ENCODE measurements at places on chromosomes 11 and 22.

GRCh38 chr11:96338910-96339705, 3.9 kb downstream of the MAML2 start:
- DNase-seq = no peak

GRCh38 chr11:79173615-79174014, 267.2 kb downstream of the TENM4 start:
- DNase-seq = no peak

DNA sequence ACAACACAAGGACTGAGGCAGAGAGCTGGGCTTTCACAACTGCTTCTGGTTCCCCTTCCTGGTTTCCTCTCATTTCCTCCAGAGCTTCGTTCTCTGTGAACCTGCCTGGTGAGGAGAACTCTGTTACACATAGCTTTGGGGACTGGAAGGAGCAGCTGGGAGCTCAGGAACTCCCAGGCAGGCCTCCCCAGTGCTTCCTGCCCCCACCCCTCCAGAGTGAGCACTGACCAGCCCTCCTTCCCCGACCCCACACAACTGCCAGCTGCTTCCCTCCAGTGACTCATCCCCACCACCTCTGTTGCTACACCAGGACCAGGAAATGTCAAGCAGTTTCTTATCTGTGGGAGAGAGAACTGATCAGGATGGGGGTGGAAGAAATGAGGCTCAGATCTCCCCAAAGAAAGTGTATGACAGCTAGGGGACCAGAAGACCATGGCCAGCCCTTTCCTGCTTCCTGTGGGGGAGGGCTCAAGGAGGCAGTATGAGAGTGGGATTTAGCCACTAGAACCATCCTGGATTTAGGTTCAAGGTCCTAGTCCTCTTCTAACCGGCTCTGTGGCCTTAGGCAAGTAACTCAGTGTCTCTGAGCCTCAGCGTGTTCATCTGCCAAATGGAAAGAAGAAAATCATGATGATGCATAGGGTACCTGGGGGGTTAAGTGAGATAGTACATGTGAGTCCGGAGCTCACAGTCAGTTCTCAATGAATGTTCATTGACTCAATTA, 4.5 kb upstream of the TP53I11 start:
- no peak for DNase-seq

DNA sequence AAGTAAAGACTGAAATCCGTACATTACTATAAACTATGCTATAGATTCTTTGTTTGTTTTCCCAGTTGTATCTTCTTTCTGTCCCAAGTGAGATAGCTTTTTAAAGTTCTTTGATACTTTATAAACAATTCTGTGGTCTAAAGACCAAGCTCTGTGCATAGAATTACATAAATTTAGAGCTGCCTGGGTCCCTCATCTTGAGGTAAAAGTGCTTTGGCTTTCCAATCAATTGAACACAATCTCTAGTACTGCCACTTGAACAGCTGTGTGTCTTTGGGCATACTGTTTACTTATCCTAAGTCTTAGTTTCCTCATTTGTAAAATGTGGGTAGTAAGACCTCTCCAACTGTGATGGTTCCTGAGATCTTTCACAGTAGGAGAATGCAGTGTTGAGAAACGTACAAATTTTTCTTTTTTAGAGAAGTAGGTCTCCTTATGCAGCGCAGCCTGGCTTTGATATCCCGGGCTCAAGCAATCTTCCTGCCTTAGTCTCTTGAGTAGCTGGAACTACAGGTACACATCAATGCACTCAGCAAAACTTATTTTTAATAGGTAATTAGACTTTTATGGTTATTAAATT, 2.5 kb upstream of the EED start:
- DNase-seq = no peak

- no peak for DNase-seq
Observed at GRCh38 chr11:123694551-123694950, 40.1 kb upstream of the SCN3B start.

DNA sequence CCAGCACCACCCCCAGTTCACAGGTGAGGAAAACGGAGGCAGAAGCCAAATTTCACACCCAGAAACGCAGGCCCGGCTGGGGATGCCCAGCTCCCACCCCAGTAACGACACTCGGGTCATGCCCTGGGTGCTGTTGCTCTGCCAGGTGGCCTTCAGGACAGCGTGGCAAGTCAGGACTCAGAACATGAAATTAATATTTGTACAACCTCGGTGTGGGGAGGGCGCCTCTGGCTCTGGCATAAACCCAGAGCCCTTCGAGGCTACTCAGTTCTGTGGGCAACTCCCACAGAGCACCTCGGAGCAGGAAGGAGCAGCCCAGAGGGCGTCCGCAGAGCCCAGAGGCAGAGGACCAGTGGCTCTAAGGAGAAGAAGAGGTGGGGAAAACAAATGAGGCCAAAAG, 71.6 kb downstream of the CELSR1 start:
- no peak for DNase-seq

GRCh38 chr11:45665206-45665932, at the start of gene CHST1:
Gene CHST1, minus strand, starts transcription at chr11:45665622. Its CDS starts 14,699 bp downstream, at chr11:45650923.
- peak; percentile 9 for DNase-seq

DNA sequence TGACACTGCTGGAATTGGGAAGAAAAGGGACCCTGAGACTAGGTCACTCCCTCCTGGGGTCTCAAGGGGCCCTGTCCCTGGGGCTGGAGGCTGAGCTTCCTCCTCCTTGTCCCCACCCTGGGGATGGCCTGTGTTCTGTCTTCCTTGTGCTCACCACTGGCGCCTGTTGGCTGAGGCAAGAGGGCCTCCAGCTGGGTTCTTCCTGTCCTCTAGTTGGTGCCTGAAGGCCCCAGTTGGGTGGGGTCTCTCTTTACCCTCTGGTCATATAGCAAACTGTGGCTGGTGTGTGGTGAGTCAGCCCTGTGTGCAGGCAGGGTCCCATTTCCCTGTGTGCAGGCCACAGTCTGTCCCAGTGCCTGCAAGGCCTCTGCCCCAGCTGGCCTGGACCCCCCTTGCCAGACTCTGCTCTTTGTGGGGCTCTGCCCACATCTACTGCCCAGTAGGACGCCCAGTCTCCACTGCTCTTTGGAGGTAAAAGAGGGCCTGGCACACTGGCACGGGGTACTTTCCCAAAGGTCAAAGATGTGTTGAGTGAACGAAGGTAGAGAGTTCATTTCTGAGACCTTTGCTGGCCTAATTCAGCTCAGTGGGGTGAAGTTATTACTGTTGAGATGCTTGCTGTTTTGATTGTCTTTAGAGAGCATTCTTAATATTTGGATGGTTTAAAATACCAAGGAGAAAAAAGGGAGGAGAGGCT, 55.1 kb upstream of the CLDN5 start:
- DNase-seq = no peak

- no peak for DNase-seq
Observed at GRCh38 chr11:8706673-8707432, 24.3 kb downstream of the RPL27A start.

DNA sequence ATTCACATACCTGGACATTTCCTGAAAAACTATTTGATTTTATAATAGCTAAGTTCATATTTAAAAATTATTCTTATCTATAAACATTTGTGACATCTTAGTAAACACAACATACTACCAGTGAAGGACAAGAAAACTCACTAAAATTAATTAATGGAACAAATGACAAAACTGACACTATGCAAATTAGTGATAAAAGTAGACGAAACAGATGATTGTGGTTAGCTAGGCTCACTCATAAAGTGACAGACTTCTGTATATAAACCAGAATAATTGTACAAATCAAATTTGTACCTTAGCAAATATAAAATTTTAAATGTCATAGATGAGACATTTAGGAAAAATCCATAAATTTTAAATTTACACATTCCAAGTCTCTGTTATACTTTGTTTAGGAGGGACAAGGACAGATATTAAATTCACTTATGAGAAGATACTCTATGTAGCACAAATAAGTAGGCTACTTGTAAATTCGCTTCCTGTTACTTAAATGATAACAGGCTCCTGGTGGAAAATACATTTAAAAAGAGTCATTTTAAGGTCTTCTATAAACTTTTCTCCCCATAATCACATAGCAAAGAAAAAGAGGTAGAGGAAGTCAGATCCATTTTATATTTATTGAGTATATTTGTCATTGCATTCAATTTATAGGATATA, 81.2 kb downstream of the KIF18A start:
- no peak for DNase-seq

GRCh38 chr11:74710281-74710938, 20.8 kb downstream of the CHRDL2 start:
- no peak for DNase-seq

DNA sequence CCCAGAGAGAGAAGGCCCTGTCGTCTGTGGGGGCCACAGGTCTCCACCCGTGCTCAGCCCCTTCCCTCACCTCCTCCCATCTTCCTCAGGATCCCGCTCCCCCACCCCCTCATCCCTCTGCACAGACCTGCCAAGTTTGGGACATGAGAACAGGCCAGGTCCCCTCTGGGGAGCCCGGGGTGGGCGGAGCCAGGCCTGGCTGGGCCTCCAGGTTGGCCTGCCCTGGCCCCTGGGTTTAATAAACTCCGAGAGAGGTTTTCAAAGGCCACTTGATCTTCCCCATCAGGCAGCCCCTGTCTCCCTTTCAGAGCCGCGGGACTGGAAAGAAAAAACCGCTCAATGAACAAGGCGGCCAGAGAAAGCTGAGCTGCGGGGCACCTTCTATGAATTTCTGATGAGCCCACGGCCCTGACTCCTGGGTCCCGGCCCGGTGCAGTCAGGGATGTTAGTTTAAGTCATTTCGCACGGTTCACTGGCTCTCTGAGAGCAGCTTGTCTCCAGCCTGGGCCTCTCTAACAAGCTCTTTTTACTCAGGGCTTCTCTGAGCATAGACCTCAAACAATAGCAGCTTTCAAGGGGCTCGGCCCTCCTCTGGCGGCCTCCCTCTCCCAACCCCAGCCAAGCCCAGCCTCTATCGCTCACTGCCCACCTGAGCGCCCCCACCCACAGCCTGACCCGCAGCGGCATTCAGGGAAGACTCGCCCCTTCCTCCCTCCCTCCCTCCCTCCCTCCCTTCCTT, 64.8 kb downstream of the RPUSD4 start:
- DNase-seq = no peak

GRCh38 chr11:34359548-34359891, 1.7 kb upstream of the ABTB2 start:
- DNase-seq = no peak

GRCh38 chr11:86587264-86588193, 84.9 kb downstream of the ME3 start:
- DNase-seq = no peak

DNA sequence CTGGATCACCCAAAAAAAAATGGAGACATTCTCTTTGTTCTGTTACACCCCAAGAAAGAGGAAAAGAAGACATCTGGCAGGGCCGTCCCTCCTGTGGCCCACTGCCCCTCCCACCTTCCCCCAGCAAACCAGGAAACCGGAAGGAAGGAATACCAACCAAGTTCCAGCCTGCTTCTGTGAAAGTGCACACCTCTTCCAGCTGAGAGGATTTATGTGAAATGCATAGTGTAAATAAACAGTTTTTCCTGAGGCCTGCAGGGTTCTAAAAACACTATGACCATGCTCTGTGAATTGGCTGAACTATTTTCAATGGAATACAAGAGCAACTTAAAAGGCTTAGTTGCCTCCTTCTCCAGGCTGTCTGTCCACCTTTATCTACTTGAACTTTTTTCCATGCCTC, 50.0 kb upstream of the CHST1 start:
- DNase-seq = no peak

DNA sequence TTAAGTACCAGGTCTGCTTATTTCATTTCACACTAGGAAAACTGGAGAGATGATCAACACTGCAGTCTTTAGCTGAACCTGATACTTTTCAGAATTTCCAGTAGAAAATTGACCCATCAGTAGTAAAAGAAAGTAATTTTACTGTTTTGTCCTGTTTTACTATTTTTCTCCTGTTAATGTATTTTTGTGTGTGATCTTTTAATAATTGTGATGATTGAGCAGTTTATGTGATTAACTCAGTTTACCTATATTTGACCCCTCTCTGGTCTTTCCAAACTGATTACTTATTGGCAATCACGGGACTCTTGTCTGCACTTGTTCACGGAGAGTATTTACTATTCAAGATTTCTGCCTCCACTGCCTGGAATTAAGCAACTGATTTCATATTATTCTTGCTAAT, 546 bp upstream of the CYP2R1 start:
- DNase-seq = no peak

- DNase-seq = no peak
Observed at GRCh38 chr11:65864706-65865471, 4.7 kb downstream of the MUS81 start.

DNA sequence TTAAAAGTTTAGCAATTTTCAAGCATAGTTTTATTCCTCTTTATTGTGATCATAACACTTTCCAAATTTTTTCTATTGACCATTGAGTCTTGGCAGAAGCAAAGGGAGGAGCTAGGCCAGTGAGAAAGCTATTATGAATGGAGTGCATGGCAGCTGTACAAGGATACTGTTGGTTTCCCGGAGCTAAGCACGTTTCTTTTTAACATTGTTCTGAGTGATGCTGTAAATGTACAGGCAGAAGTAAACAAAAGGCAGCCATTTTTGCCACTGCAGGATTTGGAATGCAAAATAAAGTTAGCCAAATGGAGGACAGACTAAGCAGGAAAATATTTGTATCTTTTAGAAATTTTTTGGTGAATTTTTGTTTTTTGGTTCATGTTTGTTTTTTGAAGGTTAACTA, 16.2 kb downstream of the CBL start:
- DNase-seq = no peak

DNA sequence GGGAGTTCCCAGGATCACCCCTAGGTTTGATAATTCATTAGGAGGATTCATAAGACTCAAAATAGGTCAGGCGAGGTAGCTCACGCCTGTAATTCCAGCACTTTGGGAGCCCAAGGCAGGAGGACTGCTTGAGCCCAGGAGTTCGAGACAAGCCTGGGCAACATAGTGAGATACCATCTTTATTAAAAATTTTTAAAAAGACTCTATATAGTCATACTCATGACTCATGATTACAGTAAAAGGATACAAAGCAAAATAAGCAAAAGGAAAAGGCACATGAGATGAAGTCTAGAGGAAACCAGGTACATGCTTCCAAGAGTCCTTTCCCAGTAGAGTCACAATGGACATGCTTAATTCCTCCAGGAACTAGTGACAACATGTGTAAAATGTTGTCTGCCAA, 13.9 kb upstream of the PTS start:
- DNase-seq = no peak

- DNase-seq = no peak
Observed at GRCh38 chr22:19086417-19086816, 35.8 kb downstream of the DGCR2 start.

DNA sequence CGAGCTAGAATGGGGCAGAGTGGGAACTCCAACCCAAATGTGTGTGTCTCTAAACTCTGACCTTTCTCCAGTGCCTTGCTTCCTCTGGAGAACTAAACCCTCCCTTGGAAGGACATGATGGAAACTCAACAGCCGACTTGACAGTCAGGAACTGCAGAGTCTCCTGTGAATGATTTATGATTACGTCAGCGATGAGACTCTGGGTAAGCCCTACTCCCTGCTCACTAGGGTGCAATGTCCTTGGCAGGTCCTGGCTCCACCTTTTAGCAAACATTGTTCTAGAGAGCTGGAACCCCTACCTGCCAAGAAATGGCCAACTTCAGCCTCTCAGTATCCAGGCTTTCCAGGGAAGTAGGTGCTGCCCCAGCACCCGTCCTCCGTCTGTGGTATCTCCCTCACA, 96.1 kb upstream of the CD82 start:
- no peak for DNase-seq

DNA sequence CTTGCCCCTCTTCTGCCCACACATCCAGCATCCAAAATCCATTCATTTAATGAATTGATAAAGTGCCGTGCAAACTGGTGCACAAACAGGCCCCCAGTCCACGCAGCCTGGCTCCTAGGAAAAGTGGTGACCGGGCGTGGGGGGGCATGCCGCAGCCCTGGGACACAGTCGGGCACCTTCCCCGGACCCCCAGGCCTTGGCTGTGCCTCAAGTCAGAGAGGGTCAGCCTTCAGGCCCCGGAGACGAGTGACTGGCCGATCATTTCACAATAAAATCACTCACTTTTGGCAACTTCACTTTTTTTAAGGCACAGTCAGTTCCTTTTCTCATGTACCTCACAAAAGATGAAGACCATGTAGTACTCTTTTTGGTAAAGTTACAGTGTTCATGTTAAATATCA, 8.0 kb downstream of the CDPF1 start:
- DNase-seq = no peak
